ENCODE measurements at places on chromosomes 12 and 14.
A peak's percentile ranks its signal among the peaks of the same experiment; 100 is the strongest.

DNA sequence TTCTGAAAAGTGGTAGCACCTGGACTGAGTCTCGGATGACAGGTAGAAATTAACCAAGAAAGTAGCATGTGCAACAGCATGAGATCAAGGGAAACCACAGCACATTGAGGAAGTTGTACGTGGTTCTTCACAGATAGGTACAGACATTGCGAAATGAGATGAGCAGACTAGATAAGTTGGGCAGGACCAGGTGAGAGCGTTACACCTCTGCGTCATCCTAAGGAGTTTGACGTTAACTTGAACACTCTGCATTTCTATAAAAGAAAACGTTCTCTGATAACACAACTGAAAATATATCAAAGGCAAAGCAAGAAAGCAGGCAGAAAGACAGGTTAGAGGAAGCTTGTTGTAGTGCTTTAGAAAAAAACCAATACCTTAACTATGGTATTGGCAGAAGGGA, 98.5 kb upstream of the RASSF8 start:
- DNase-seq: no peak

DNA sequence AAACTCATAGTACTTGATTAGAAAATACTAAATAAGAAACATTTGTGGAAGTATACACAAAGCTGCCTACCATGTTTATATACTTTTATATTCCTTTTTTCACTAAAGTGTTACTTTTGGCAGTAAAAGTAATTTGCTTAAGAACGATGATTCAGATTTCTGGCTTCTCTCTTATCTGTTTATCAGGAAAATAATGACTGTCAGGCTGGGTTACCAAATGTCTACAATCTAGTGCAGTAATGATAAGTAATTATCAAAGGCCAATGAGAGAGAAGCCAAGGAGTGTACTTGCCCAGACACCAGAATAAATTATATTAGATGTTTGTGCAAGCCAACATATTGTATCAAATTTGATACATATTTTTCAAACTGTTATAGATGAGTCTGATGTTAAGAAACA, 113.4 kb downstream of the RALGAPA1 start:
- DNase-seq: no peak

DNA sequence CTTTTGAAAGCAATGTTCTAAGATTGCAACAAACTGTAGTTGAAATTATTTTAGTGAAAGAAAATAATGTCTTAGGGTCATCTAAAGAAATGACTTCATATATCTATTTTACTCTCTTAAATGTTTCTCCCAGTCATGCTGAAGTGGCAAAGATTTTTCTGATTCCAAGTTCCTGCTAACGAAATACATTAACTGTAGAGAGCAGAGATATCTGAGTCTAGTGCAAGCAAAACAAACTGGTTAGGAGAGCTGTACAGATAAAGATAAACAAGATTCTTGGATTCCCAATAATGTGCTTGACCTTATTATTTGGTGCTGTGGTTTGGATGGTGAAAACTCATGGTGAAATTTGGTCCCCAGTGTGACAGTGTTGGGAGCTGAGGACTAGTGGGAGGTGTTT, 199.9 kb upstream of the PWP1 start:
- no peak for DNase-seq

- no peak for DNase-seq
Measured at GRCh38 chr12:84689638-84690037, 223.0 kb downstream of the SLC6A15 start.

- DNase-seq: no peak
Measured at GRCh38 chr12:59115995-59116394, 195.7 kb upstream of the LRIG3 start.

DNA sequence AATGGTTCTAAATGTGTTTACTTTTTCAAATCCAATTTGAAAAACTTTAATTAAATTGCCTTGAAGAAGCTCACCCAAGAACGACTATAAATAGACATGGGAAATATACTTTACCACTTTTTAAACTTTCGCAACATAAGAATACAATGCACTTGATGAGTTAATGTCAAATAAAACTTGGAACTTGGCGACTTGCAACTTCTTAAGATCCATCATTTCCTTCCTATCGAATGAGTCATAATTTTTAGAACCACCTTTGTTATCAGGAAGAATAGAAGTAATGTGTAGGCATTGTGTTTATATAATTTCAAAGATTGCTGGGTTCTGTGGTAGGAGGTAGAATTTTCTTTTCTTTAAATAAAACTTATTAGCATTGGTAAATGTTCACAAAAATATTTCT, 1417.4 kb upstream of the FLRT2 start:
- no peak for DNase-seq

GRCh38 chr12:56716458-56716857, 8.6 kb downstream of the NACA start:
- DNase-seq: no peak

DNA sequence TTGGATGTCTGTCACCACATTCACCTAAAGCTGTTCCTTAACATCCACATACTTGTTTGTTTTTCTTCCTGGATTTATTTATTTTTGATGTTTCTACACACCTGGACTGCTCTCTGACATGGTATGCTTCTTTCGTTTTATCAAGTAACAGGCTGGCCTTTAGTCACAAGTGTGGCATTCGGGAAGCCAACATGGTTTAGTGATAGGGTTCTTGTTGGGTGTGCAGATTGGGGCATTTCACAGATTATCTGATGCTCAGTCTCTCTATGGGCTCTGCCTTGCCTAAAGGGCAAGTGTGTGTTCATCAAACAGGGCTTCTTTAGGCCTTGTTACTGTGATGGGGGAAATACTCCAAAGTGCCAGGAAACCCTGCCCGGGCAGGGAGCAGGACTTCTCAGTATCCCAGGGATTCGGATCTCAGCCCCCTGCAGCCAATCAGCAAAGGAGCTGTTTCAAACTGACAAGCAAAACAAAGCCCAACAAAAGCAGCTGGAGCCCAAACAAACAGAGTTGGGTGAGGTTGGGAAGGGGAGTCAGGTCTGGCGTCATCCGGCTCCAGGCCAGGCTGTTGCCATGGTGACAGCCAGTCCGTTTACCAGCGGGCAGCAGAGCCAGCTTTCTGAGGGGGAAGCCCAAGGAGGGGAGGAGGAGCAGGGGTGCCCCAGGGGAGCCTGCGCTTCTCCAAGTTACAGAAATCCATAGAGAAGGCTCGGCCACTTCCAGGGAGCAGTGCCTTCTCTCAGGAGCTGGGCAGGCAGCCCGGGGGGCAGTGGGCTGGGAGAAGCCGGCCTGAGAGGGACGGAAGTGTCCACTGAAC, 31.9 kb downstream of the FOS start:
- peak; percentile 93 for DNase-seq

DNA sequence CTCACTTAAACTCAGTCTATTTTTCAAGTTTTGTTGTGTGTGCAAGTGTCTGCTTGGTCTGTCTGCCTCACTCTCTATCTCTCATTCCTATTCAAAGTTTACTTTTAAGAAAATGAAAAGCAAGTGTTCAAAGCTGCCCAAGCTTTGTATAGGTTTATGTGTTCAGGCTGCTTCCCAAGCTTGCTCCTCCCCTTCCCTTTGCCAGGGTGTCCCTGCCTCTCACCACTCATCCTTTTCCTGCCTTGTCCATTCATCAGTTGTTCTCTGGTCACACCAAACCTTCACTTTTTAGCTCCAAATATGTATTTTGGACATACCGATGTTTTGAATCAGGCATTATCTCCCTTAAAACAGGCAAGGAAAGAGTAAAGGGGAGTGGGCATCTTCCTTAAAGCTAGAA, 41.3 kb downstream of the STK38L start:
- no peak for DNase-seq

GRCh38 chr14:98270201-98270600, 1001.8 kb downstream of the BCL11B start:
- no peak for DNase-seq

DNA sequence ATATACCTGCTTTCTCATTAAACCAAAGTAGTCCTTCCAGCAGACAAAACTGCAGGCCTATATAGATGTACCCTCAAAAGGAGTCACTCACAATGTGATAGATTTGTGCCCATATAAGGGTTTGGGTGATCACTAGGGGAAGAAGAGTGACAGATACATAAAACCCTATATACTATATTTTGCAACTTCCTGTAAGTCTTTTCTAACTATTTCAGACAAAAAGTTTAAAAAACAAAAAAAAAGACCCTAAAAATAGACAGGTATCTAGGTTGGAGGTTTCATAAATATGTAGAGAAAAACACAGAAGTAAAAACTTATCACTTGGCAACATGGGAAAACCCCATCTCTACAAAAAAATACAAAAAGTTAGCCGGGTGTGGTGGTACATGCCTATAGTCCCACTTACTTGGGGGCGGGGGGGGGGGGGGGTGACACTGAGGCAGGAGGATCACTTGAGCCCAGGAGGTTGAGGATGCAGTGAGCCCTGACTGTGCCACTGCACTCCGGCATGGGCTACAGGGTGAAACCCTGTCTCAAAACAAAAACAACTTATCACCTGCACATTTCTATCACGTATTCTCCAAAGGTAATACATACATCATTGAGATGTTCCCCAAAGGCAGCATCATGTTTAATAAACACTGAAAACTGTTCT, 2.9 kb downstream of the VCPKMT start:
- no peak for DNase-seq

GRCh38 chr12:88691811-88692210, 111.5 kb upstream of the KITLG start:
- no peak for DNase-seq

- DNase-seq: no peak
Measured at GRCh38 chr12:39205969-39206368, 237.0 kb downstream of the KIF21A start.

DNA sequence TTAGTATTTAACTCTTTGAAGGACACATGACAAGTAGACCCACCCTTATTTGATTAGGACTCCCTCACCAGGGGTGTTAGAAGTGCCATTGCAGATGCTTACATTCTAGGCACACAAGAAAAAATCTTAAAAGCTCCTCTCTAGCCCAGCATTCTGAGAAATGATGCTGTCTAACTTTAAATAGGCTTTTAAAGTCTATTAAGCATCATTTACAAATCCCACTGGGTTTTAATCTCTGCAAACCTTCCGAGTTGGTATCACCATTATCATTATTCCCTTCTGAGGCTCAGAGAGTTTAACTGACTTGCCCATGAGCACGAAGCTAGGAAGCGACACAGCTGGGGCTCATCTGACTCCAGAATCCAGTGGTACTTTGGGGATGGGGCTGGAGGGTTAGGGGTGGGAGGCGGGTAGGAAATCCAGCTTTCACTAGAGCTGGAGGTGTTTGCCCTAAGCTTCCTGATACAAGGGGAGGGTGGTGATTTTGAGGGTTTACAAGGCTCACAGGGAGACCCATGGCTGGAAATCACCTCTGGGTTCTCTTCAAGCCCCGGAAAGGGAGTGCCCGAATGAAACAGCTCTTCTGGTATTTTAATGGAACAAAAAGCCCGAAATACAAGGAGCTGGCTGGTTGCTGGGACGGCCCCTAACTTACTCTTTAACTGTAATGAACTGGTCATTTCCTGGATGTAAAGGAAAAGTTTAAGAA, 109.2 kb upstream of the FUT8 start:
- peak; percentile 24 for DNase-seq

GRCh38 chr12:77946541-77947061, 115.9 kb downstream of the NAV3 start:
- DNase-seq: no peak

- no peak for DNase-seq
Measured at GRCh38 chr12:49647827-49648711, 24.7 kb downstream of the PRPF40B start.

DNA sequence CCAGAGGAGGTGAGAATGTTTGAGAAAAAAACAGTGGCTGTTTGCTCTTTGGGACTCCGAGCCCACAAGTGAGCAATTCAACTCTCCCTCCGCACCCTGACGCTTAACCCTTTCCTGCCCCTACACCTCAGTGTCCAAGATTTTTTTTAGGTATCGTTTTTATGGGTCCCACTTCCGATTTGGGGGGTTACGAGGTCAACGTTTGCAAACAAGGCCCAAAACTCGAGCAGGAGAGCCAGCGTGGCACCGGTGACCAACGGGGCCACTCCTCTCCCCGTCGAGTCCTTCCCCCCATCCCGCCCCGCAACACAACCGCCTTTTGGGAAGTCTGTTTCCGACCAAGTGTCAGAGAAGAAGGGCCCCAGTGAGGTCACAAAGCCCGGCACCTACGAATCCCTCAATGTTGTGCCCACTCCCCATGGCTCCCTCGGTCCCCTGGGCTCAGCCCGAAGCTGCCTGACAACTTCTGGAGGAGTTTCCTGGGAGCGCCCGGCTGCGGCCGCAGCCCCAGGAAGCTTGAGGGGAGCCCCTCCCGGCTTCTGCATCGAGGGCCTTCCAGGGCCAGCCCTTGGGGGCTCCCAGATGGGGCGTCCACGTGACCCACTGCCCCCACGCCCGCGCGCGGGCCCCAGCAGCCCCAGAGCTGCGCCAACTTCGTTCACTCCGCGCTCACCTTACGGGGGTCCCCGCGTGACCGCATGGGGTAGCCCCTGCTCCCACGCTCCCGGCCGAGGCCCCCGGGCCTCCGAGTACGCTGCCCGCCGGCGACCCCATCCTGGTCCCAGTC, 1.2 kb downstream of the CDK2AP1 start:
- DNase-seq: peak; percentile 75

DNA sequence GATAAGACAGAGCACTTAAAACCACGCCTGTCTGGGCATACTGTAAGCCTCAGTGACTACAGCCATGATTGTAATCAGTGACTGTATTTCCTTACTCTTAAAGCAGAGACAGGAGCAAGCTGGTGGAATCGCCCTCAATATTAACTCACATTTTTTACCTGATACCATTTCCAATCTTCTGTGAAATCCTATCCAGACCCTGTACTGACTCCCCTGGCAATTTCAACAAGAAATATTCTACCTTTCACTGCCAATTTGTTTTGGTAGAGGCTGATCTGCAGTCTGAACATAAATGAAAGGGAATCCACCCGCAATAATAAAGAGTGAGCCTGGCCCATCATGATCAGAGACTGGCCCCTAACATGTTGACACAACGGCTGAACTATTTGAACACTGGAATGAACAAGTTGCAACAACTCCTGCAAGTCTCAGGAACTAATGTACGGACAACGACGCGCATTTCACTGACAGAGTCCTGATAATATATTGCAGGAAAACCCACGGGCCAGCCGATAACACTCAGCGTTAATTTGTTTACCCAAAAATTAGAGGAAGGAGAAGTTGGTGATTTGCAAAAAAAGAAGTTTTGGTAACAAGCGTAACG, 195.5 kb upstream of the BTG1 start:
- DNase-seq: no peak

- peak; percentile 19 for DNase-seq
Measured at GRCh38 chr14:69573205-69573830, 1.4 kb downstream of the CCDC177 start.
